Breast epithelium (tissue), 4 donors: ENCODE measurements at places on chromosomes 7 and 10. TPM values are rescaled to one million over a fixed set of nuclear protein-coding genes. Genes with fewer than 3 reads are reported as not detected.

- no peak overlapping the region for H3K27ac ChIP-seq
- H3K4me3 ChIP-seq, result no peak overlapping the region
- no peaks in the 10 kb centered on the region for H3K27me3 ChIP-seq
- no peaks in the 10 kb centered on the region for H3K4me1 ChIP-seq
- H3K36me3 ChIP-seq, result no peaks in the 10 kb centered on the region
- no peak for DNase-seq
Observed at GRCh38 chr10:7580520-7580919, 86.2 kb downstream of the ITIH5 start.

DNA sequence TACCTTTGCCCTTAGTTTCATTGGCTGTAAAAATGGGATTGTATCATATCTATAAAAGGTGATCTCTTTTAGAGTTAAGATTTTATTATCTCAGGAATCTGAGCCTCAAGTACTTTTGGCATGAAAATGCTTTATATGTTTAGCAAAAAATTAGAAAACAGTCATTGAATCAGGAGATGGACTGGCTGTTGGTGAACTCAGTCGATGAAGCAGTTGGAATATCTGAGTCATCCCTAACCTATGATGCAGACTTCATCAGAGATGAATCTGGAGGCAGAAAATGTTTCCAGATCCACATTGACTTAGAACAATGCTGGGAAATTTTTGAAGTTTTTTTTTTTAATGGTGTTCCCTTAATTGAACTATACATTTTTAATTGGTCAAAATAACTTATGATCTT is 228.5 kb downstream of the SLC25A13 start:
- H3K4me1 ChIP-seq, result no peaks in the 10 kb centered on the region
- H3K36me3 ChIP-seq, result no peaks in the 10 kb centered on the region
- H3K27me3 ChIP-seq, result no peaks in the 10 kb centered on the region
- no peak overlapping the region for H3K4me3 ChIP-seq
- no peak overlapping the region for H3K27ac ChIP-seq
- DNase-seq, result no peak

DNA sequence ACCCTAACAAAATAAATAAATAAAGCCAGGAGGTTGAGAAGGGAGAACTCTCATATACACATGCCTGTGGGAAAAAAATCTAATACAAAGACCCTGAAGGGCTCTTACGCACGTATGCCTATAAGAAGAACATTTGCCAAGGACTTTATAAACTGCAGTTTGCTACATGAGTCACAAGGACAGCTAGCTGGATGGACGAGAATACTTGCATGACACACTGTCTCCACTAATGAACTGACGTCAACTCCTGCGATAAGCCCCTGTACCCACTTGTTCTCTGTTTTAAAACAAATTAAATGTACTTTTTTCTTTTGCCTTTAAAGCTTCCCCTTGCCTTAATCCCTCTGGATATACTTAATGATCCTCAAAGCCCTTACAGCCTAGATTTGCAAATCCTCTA is 374.6 kb upstream of the GHITM start:
- no peak overlapping the region for H3K4me3 ChIP-seq
- DNase-seq, result no peak
- no peaks in the 10 kb centered on the region for H3K27me3 ChIP-seq
- no peak overlapping the region for H3K27ac ChIP-seq
- no peaks in the 10 kb centered on the region for H3K4me1 ChIP-seq

- no peak overlapping the region for H3K27ac ChIP-seq
- H3K27me3 ChIP-seq, result no peaks in the 10 kb centered on the region
- no peaks in the 10 kb centered on the region for H3K4me1 ChIP-seq
- H3K36me3 ChIP-seq, result no peaks in the 10 kb centered on the region
- no peak overlapping the region for H3K4me3 ChIP-seq
Observed at GRCh38 chr10:5668429-5668828, 2.0 kb upstream of the ASB13 start.

HKDC1 gene
- total RNA-seq, result not detected

CALML5 gene
- 31.0 TPM for total RNA-seq

DEPP1 gene
- total RNA-seq, result 2,057 TPM
